GM13976 (cell line): ENCODE measurements at places on chromosomes 13 and 19.

DNA sequence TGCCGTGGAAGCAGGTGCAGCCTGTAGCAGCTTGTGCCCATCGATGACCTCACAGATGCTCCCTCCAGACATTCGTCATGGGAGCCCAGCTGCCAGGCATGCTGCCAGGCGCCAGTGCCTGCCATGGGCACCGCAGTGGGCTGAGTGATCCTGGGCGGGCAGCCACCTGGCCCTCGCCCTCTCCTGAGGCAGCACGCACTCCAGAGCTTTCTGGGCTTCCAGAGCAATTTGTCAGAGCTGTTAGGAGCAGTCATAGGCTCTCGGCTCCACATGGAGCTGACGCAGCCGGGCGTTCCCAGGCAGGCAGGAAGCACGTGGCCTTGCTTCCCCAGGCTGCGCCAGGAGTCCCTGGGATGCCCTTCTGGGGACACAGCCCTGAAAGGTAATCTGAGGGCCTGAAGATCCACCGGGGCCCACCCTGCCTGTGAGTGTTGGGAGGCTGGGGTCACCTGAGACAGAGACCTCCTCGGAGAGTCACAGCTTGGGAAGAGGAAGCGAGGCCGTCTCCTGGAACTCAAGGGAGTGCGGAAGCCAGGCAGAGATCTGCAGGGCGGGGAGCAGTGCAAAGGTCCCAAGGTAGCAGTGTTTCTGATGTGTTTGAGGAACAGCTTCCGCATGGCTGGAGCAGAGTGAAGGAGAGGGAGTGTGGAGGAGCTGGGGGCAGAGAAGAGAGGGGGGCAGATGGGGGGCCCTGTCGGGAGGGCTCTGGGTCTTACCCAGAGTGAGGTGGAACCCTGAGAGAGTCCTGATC, 50.6 kb downstream of the DPF1 start:
- no peak for DNase-seq

DNA sequence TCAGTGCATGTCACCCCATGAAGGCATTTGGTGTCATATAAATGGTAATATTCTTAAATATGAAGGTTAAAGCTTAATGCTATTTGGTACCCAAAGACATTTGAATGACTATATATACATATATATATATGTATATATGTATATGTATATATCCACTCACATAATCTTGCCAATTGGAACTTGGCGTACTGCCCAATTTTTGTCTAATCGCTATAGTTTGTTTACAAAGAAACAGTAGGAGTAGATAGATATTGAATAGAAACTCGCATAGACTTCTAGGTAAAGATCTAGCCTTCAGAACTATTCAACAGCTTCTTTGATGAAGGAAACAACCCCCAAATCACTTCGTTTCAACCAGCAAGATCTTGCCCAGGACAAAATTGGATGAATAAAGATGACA, 24.1 kb downstream of the KLF5 start:
- DNase-seq, result no peak

DNA sequence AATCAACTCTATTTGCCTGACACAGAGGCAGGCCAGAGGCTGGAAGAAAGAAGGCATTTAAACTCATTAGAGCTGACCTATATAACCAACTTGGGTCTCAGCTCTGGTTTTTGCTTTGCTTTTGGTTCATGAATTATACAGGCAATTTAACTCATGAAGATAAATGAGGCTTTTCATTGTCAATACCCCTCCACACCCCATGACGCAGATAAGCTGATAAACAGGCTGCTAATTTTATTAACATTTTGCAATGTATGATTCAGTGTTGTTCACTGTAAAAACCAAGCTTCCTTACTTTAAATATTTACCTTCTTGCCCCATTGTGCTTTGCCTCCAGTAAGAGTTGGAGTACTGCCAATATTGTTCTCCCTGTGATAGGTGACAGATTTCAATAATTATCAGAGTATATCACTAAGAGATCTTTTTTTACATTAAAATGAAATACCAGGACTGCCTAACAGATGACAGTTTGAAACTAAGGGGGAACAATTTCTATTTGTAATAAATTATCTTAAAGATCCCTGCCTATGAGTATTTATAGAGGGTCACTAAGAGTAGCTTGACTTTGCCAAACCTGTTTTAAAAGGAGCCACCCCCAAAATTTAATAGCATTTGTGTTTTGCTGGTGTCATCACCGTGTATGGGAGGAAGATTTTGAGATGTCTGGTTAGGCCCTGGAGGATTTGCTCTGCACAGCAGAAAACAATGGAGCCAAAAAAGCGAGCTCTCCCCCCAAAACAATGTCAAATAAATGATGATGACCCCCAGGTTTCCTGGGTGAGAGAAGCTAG, 472.7 kb upstream of the NBEA start:
- no peak for DNase-seq

GRCh38 chr19:46603195-46603637, 2.1 kb downstream of the CALM3 start:
- DNase-seq, result peak; percentile 73

- DNase-seq, result no peak
These were observed 367 bp downstream of the MFSD12 start for GRCh38 chr19:3556978-3557460.

DNA sequence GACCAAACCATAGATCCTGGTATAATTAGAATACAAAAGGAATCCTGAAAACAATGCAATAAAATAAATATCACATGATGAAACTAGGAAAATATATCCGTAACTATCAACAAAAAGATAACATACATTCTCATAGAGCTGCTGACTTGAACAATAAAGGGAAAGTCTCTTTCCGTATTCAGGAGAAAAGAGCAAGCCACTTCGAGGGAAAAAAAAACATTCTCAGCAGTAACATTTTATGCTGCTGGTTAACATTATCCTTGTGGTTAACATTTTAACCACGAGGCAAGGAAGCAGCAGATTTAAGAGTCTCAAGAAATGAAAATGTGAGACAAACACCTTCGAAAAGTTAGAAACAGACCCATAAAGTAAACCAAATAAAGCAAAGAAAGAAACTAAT, 25.8 kb downstream of the NALCN start:
- no peak for DNase-seq

GRCh38 chr13:81779876-81780275, 1439.0 kb upstream of the SPRY2 start:
- DNase-seq, result no peak

GRCh38 chr13:89786531-89786930, 1561.0 kb upstream of the MIR17HG start:
- no peak for DNase-seq

- DNase-seq, result no peak
These were observed 8.4 kb downstream of the AP1M1 start for GRCh38 chr19:16206046-16206605.

GRCh38 chr19:56310462-56310861, 4.2 kb downstream of the ZSCAN5A start:
- DNase-seq, result no peak

DNA sequence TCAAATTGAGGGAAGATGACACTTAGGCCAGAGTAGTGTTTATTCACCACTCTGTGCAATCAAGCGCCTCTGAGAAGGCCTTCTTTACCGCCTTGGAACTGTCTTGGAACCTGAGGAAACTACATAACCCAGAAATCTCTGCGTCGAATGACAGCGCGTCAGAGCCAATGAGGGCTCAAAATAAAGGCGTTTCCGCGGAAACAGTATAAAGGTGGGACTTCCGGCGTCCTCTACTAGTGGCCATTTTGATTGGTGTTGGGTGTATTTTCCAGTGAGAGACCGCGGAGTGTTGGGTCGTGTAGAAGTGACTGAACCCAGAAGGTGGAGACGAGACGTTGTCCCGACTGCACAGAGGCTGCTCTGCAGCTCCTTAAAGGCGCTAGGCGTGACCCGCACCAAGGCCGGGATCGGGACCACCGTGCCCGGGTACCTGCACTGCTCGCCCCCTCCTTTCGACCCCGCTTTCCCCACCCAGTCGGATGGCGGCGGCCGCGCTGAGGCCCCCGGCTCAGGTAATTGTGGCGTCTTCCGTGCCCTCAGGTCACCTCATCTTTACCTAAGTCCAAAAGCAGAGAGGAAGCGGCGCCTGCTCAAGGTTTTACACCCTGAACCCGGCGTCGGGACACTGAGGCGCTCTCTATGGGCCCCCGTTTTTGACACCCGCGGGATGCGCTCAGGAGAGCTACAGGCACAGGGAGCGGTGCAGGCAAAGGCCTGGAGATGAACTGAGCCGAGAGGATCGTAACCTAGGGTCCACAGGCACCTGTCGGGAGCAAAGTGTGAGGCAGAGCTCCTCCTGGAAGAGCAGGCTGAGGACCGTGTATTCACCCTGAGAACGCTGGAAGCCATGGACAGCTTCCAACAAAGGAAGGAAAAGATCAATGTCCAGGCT, at the start of gene ZNF776:
ZNF776 (plus strand) TSS at position 236 of the 892 bp plus-strand sequence; CDS start at position 480, 244 bp downstream.
- peak; percentile 92 for DNase-seq

- peak; percentile 44 for DNase-seq
These were observed 49.0 kb upstream of the ZNF780A start for GRCh38 chr19:40139533-40140287.

DNA sequence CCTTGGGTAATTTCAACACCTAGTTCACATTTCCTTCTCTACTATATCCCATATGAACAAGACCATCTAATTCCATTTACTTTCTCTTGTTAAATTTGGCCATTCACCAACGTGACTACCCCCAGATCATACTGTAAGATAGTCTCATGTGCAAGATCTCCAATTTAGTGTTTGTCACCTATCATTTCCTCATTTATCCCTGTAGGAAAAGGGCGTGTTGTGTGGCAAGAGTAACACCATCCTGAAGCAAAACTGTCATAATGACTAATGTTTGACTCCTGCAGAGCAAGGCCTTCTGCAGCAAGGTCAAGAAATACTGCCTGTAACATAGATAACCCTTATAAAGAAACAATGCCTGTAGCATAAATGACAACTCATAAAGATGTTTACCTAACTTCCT, 51.3 kb downstream of the SUCLA2 start:
- no peak for DNase-seq

DNA sequence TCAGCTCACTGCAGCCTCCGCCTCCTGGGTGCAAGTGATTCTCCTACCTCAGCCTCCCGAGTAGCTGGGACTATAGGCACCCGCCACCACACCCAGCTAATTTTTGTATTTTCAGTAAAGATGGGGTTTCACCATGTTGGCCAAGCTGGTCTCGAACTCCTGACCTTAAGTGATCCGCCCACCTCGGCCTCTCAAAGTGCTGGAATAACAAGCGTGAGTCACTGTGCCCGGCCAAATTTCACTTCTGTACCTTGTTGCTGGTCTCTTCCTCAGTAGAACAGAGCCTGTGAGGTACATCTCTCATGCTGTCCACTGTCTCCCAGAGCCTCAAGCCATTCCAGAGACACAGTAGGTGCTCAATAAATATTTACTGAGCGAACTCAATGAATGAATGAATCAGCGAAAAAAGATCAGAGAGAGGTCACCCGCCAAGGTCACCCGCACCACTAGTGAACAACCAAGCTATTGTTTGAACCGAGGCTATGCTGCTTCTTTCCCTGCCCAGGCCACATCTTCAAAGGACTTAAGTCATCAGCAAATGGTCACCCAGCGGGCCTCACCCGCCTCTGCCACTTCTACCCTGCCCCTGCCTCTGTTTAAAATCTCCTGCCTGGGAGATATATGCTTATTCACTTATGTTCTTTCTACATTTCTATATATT, 9.3 kb downstream of the TMEM143 start:
- no peak for DNase-seq

DNA sequence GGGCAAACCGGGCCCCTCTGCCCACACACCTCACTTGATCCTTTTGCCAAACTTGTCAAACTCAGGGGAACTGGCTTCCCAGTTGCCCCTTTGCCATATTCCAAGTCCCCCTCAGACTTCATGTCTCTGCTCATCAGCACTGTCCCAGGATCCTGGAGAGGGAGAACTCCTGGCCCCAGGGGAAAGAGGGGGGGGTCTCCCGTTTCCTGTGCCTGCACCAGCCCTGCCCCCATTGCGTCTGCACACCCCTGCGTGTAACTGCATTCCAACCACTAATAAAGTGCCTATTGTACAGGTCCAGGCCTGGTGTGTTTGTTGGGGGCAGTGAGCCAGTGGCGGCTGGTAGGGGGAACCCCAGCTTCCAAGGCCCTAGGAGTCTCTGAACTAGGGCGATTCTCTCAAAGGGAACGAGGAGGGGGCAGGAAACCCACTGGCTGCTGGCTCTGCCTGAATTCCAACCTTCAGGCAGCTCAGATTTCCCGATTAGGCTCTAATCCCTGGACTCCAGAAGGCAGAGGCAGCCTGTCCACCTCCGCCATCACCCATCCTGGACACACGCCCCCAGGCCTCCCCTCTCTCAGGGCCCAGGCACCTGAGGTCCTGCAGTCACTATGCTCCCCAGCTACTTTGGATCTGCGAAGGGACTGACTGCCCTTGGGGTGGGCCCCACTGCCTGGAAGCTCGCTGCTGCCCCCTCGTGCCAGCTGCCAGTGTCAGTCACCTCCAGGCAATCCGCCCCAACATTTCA, 9.7 kb upstream of the ILF3 start:
- DNase-seq, result peak; percentile 91

GRCh38 chr13:24096659-24097058, 63.9 kb upstream of the SPATA13 start:
- DNase-seq, result no peak

DNA sequence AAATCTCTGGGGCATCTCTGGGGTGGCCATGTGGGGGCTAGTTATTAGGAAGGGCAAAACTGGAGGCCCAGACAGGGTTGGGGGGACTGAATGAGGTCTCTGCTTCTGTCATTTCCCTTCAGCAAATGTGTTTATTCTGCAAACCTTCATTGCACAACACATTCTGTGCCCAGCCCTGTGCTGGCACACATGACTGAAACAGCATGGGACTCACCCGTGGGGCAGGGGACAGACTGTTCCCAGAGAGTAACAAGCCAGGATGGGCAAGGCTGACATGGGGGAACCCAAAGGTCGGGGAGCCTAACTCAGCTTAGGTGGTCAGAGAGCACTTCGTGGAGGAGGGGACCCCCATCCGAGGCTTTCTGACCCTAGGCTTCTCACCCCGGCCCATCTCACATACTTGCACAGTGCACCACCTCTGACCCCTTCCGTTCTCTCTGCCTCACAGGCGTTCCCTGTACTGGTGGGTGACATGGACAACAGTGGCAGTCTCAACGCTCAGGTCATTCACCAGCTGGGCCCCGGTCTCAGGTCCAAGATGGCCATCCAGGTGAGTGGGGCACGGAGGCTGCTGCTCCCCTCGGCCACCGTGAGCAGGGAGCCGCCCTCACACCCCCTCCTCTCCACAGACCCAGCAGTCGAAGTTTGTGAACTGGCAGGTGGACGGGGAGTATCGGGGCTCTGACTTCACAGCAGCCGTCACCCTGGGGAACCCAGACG, 2.4 kb downstream of the TOMM40 start:
- no peak for DNase-seq

GRCh38 chr13:46632176-46632575, 79.2 kb downstream of the LRCH1 start:
- DNase-seq, result no peak

GRCh38 chr19:35816262-35816661, 3.6 kb upstream of the PRODH2 start:
- no peak for DNase-seq

- peak; percentile 32 for DNase-seq
These were observed 45.8 kb downstream of the RUBCNL start for GRCh38 chr13:46341112-46341711.

- peak; percentile 85 for DNase-seq
These were observed 67.7 kb downstream of the ALOX5AP start for GRCh38 chr13:30802953-30803478.
